ENCODE measurements at places on chromosomes 1 and 21.

GRCh38 chr1:230280906-230281413 is 145.2 kb downstream of the PGBD5 start:
- no peak for DNase-seq

GRCh38 chr1:181676269-181676668 is 193.0 kb downstream of the CACNA1E start:
- DNase-seq, result peak; percentile 26

DNA sequence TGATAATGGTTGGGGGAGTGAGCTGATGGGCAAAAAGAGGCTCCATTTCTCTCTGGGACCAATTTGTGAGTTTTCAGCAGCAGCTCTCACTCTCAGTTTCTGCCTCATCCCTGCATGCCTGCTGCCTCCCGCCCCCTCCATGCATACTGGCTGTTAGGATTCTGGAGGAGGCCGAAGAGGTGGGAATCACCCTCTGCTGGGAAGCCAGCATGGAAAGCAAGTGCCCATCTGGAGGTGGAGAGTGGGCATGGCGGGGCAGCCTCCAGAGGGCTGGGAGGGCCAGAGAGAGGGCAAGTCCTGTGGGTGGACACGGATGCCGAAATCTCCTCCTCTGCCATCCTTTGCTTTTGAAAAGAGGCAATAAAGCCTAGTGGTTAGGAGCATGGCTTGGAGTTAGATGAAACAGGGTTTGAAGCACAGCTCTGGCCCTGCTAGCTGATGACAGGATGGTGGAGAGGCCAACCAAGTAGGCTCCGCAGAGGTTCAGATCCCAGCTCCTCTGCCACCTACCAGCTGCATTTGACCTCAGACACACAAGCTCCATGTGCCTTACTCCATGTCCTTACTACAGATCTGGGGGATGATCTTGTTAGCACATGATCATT is 113.4 kb downstream of the GRIK3 start:
- DNase-seq, result no peak

DNA sequence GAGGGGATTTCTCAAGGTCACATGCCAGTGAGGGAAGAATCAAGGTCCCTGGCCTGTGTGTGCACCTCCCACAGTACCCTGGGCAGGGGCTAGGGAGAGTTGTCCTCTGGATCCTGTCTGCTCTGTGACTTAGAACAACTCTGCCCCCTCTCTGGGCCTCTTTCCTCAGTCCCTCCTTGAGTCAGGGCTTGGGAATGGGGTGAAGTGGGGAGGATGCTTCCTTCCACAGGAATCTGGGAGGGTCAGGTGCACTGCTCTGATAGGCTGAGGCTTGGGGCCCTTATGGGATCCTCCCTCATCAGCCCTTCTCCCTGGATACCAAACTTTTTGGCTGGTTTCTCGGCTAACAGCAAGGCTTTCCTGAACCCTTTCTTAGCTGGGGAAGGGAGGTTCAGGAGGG is 2.5 kb downstream of the TRNP1 start:
- DNase-seq, result peak; percentile 74

- no peak for DNase-seq
Measured at GRCh38 chr1:5140136-5140535, 485.7 kb downstream of the AJAP1 start.

DNA sequence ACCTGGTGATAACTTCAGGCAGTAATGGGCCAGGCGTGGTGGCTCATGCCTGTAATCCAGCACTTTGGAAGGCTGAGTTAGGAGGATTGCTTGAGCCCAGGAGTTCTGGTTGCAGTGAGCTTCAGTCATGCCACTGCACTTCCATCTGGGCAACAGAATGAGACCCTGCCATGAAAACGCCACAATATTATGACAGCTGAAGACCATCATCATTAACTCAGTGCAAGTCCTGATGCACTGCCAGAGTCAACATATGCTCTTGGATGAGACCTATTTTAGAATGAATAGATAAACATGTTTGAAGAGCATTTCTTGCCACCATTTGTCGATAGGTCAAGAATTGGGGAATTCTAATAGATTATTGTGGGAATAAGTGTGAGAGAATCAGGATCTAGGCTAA is 26.4 kb downstream of the HENMT1 start:
- DNase-seq, result no peak

Data from mammary epithelial cell (primary cell).